ENCODE measurements at places on chromosomes 2 and 18.

GRCh38 chr2:178280244-178280852 lies 86.0 kb downstream of the OSBPL6 start:
- DNase-seq: peak; percentile 62

DNA sequence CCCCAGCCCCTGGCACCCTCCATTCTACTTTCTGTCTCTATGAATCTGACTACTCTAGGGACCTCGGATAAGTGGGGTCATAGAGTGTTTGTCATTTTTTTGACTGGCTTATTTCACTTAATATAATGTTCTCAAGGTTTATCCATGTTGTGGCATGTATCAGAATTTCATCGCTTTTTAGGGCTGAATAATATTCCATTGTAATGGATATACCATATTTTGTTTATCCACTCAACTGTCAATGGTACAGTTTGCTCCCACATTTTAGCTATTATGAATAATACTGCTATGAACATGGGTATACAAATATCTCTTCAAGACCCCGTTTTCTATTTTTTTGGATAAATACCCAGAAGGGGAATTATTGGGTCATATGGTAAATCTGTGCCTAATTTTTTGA lies 7.4 kb downstream of the TRAF3IP1 start:
- DNase-seq: no peak

DNA sequence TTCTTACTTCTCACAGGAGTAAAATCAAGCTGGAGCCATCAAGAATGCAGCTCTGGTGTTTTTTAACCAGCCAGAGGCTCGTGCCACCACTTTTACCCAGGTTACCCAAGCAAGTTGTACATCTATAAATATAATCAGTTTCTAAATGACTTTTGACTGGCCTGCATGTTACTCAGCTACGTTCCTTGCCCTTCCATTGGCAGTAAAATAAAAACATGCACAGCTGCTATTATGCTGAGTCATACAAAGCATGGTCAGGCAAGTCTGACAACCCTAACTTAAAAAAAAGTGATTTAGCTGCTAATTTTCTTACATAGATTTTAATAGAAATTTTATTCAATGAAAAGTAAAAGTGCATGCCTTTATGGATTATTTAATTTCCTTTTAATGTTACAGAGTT lies 111.7 kb upstream of the CSRNP3 start:
- DNase-seq: peak; percentile 75

DNA sequence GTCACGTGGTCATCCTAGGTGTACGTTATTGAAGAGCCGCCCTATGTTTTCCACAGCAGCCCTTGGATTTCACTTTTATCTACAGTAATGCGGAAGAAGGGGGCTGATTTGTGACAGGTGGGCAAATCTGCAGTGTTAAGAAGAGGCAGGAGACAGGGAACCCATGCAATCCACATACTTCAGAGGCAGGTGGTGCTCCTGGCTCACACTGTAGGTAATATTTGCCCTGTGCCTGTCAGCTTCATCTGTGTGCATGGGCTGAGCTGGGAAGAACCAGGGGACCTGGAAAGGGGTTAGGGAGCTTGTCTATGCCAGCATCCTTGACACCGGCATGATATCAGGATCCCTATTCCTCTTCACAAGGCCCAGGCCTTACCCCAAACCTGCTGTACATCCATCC lies 183.9 kb downstream of the SH3RF3 start:
- no peak for DNase-seq

DNA sequence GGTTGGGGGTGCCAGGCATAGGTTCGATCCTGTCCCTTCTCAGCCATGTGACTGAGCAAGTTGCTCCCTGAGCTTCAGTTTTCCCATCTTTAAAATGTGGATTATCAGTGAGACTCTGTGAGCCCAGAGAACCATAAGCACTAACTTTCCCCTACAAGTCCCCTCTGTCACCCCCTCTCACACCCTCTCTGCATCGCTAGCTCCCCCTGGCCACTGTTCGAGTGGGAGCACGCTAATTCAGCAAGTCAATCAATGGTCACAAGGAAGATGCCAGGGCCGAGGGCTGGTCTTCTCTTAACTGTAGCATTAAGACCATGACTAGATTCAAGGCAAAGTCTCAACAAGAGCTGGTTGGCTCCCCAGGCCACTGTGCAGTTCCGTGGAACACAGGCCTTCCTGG lies 66.2 kb downstream of the BCL2L11 start:
- DNase-seq: no peak

DNA sequence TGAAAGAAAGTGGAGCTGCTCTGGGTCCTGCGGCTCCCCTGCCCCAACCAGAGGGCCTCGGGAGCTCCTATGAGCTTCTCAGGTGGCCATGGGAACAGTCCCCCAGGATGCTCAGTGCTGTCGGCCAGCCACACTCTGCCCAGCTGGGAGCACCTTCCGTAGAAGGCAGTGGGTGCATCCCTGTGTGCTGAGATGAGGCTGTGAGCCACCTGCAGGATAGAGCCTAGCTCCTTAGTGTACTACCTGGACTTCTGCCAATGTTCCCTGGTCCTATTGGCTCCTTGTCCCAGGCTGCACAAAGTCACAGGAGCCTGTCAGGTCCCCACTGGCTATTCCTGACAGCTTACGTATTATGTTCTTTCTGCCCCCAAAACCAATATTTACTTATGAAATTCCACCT lies 16.1 kb downstream of the PRELID3A start:
- DNase-seq: no peak

- peak; percentile 71 for DNase-seq
Measured at GRCh38 chr2:102141970-102142828, at the start of gene IL1R1. TSS of gene IL1R1 (plus strand) at chr2:102142746. CDS start at chr2:102157725, 14,979 bp downstream.

GRCh38 chr18:11861583-11862288 lies 10.5 kb downstream of the CHMP1B start:
- peak; percentile 27 for DNase-seq

- peak; percentile 95 for DNase-seq
Measured at GRCh38 chr2:8003462-8004075, 678.3 kb upstream of the ID2 start.

DNA sequence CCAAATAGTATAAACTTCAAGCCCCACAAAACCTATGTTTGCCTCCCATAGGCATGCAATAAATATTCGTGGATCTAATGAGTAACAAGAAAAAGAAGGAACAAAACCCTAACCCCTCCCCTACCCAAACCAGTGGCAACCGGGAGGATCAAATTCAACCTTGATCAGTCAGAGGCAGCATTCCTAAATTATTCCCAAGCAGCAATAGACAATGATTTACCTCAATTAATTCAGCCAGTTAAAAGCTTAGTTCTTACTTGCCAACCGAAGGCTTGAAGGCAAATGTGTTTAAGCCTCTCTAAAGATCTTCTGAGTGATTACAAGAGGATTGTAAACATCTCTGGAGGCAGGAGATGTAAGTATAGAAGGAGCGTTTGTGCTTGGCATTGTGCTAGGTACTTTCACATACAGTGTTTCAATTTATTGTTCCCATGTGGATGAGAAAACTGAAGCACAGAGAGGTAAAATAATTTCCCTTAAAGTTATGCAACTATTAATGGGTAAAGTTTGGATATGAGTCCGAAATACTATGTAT lies 197.7 kb downstream of the MTX2 start:
- no peak for DNase-seq

DNA sequence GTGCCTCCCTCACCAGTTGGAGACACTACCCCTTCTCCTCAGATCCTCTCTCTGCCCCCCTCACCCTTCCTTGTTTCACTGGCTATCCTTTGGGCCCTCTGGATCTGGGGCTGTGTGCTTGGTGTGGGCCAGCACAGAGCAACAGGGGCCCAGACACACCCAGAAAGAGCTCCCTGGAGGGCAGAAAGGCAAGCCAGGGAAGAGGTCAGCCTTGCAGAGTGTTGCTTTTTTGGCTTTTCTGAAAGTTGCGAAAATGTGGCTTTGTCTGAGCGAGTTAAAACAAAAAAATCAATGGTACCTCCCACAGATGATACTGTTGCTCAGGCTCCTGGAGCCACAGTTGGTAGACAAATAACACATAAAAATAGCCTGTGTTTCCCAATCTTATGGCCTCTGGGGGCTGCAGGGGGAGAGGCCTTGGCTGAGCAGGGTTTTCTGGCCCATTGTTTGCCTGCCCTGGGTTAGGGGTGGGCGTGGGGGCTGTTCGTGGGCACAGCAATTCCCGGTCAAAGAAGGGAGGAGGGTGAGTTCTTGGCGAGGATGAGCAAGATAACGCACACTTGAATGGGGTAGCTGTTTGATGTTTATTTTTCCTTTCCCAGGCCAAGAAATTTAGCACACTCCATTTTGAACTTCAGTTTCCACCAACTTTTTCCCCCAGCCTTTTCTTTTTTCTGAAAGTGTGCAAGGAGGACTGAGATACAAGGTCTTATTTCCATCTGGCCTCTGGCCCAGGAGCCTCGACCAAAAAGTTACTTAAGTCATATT lies 167.0 kb upstream of the HAAO start:
- peak; percentile 66 for DNase-seq

- DNase-seq: no peak
Measured at GRCh38 chr18:12312976-12313375, 4.9 kb downstream of the TUBB6 start.

GRCh38 chr2:161796192-161796591 lies 172.0 kb downstream of the SLC4A10 start:
- peak; percentile 1 for DNase-seq

GRCh38 chr2:239188536-239188935 lies 212.3 kb downstream of the HDAC4 start:
- DNase-seq: no peak

- DNase-seq: peak; percentile 66
Measured at GRCh38 chr2:150011161-150011730, 423.7 kb upstream of the MMADHC start.

- peak; percentile 12 for DNase-seq
Measured at GRCh38 chr18:11654736-11655605, 34.1 kb upstream of the GNAL start.

DNA sequence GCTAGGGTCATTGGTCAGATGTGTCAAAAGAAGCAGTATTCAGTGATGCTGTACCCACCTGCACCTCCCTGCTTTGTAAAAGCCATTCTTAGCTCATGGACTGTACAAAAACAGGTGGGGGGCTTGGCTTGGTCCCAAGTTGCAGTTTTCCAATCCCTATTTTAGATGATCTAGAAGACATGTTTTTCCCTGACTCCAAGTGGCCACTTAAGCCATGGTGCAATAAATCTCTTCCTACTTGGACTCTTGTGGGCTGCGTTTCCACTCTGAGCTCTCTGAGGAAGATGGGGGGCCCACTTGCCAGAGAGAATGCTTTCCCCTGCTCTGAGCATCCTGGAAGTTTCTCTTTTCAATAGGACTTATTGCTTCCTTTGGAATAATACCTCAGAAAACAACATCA lies 57.0 kb upstream of the SPP2 start:
- DNase-seq: no peak

- DNase-seq: peak; percentile 98
Measured at GRCh38 chr2:121480826-121481225, 49.9 kb upstream of the RNU4ATAC start.

GRCh38 chr2:85647823-85648526 lies 20.0 kb downstream of the SFTPB start:
- no peak for DNase-seq

DNA sequence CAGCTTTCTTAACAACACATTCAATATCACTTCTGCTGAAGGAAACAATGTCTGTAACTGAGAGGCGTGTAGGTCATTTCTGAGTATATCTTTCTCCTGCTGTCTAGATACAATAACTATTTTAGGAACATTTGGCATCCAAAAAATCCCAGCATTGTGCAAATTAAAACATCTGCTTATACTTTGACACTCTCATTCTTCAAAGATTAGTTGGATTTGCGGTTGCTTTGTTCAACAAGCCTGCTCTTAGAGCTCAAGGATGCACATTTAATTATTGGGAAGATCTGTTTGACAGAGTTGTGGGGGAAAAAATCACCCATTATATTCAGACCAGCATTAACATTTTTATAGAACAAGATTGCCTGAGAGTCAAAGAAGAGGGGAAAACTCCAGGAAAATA lies 449.5 kb upstream of the HNRNPA3 start:
- peak; percentile 61 for DNase-seq

DNA sequence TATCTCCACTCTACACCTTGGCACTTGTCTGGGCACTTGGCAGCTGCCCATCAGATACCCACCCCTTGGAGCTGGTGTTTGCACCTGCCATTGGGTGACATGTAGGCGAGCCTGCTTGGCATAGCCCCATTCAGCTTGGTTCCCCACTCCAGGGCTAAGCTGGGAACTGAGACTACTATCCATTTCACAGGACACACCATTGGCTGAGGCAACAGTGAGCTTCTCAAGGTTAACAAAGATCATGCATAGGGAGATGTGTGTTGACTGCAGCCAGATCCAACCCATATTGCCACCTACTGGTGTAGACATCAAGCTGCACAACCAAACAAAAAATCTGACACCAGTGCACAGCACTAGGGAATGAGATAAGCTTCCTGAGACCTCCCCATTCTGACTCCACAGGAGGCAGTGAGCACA lies 1389.8 kb upstream of the TMEFF2 start:
- peak; percentile 58 for DNase-seq

DNA sequence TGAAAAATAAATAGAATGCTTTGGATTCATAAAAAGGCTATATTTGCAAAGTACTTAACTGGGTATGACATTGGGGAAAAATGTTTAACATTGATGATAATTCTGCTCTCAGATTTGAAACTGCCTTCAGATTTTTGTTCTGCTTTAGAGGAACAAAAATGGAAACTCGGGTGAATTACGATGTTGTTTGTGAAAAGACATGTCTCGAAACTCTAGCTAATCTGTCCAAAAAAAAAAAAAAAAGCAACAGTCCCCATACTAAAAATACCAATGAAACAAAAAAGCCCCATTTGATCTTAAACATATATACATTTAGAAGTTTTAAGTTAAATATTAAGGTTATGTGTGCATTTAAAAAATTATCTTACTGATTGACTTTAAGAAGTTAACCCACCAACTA lies 3.0 kb downstream of the ZDBF2 start:
- no peak for DNase-seq

DNA sequence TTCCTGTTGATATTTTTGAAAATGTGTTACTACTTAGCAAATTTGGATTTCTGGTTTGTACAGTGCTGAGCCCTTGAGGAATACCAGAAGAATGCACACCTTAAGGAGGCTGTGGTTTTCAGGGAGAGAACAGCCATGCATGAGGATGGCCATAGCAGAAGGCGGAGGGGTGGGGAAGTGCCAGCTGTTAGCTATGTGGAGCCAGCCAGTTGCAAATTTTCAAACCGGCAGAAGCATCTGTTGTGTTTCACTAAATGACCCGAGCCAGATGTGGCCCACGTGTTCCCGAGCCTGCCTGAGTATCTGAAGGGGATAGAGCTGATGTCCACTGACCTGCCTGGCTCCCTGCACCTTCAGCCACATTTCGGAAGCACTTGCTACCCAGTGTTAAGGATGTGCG lies 16.4 kb upstream of the RBM44 start:
- DNase-seq: no peak

DNA sequence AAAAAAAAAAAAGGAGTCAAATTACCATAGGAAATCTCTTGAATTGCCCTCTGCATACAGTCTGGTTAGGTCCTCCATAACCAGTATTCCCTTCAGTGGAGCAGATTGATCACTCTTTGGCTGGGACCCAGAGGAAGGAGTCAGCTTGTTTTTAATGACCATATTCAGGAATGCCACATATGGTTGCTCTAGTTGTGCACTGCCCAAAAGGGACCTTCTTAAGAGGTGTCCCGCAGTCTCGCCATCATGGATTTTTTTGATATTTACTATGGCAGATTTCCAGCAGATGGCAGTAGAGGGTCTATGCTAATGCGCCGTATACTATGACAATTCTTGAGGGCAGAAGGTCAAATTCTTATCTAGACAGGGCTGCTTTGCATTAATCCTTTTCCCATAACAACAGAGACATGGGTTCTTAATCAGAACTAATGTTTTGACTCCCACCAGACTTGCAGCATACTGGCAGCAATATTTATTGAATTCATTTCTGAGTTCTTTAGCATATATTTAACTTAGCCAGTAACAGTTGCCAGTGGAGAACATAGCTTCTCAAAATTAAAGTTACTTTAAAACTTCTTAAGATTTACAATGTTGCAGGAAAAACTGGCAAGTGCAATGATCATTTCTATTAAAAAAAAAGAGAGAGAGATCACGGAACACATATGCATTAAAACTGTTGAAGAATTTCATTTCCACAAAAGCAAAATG lies 31.8 kb upstream of the INPP4A start:
- DNase-seq: peak; percentile 56
